Activated CD4-positive, alpha-beta memory T cell treated with anti-CD3 and anti-CD28 coated beads for 36 hours (primary cell): ENCODE measurements at places on chromosomes 2 and 18.
A peak's percentile ranks its signal among the peaks of the same experiment; 100 is the strongest.

DNA sequence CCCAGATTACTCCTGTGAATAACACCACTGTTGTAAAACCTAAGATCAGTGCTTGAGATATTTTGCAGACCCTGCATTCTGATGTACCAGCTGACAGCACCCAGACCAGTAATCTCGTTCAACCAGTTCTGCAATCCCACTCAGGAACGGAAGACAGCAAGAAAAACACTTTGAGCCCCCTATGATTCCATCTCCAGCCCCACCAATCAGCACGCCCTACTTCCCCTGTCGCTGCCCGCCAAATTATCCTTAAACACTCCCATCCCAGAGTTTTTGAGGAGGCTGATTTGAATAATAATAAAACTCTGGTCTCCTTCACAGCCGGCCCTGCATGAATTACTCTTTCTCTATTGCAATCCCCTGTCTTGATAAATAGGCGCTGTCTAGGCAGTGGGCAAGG is 173.9 kb upstream of the CDH2 start:
- no peak overlapping the region for H3K4me3 ChIP-seq
- H3K4me1 ChIP-seq, result no peaks in the 10 kb centered on the region
- no peak overlapping the region for H3K27ac ChIP-seq
- no peak for DNase-seq

DNA sequence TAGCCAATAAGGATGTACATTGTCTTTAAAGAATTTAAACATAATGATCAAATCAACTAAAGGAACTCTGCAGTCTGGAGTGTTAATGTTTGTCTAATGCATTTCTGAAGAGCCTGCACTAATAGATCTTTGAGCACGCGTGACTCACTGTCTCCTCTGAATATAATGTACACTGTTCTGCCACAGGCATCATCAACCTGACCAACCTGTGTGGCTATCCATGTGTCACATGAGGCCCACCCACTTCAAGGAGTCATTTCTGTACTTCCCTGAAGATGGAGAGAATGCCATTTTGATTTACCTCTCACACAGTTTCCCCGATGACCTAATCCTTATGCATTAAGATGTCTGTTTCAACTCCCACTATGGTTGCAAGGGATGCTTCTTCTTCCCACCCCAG is 434.0 kb upstream of the SPHKAP start:
- no peak overlapping the region for H3K27ac ChIP-seq
- H3K27me3 ChIP-seq, result no peaks in the 10 kb centered on the region
- H3K4me1 ChIP-seq, result no peaks in the 10 kb centered on the region
- H3K4me3 ChIP-seq, result no peak overlapping the region

GRCh38 chr2:169301596-169302335 is 60.6 kb downstream of the LRP2 start:
- H3K27me3 ChIP-seq, result peaks cover 9% of the 10 kb centered on the region
- H3K4me3 ChIP-seq, result no peak overlapping the region
- H3K36me3 ChIP-seq, result no peaks in the 10 kb centered on the region
- no peak overlapping the region for H3K27ac ChIP-seq
- no peaks in the 10 kb centered on the region for H3K4me1 ChIP-seq

DNA sequence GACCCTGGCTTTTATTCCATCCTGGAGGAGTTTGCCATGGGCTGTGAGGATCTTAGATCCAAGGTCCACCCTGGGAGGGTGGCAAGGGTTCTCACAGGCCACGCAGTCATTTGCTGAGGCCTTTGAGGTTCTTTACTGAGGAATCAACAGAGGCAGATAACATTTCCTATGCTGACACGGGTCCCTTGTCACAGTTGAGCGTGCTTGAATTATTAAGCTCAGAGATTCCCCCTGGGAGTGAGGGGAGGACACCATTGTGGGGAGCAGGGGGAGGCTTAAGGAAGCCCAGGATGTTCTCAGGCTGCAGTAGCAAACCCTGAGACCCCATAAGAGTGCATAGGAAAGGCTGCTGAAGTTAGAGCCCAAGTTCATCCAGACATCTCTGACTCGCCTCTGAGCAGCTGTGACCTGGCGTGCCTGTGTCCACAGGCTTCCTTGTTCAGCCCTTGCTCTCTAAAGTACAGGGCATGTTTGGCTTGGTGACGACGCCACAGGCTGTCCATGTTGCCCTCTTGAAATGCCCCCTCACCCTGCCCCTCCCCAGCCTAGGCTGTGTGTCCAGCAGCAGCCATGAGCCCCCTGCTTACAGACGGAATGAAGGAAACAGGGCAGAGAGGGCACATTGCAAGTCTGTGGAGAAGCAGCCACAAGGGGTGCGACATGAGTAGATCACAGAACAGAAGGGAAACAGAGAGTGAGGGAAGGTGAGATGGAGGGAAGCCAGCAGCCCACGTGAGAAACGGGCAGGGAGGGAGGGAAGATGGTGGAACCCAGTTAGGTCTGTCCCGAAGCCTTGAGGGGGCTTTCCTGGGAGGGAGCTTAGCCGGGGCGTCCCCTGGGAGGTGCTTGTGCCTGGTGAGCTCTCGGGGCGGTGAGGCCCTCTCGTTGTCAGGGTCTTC is 34.0 kb downstream of the NAPG start:
- H3K36me3 ChIP-seq, result peaks cover 18% of the 10 kb centered on the region
- H3K27ac ChIP-seq, result no peak overlapping the region
- H3K4me1 ChIP-seq, result peaks cover 4% of the 10 kb centered on the region

DNA sequence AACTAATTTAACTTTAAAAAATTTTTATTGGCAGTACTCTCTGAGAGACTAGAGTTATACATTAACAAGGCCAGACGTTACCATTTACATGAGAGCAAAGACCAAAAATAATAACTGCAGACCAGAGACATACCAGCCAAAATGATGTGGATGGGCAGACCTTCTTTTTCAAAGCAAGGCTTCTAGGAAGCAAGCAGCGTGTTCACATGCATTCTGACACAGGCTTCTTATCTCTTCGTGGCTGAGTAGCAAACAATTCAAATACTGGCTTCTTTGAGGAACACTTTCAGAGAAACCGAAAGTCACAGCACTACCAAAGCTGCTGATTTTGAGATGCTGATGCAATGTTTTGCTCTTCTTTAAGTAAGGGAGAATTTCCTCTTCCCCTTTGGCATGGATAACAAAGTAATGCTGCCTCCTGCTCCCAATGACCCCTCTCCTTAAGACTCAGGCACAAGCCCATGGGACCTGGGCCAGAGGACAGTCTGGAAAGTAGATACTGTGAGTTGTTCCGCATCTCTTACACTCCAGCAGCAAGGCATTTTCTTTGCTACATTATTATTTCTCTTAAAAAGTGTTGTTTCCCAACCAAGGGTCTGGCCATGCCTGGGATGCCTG is 181.9 kb downstream of the MREG start:
- DNase-seq, result no peak
- H3K27ac ChIP-seq, result peak overlapping the region; percentile 38
- no peaks in the 10 kb centered on the region for H3K36me3 ChIP-seq
- no peaks in the 10 kb centered on the region for H3K27me3 ChIP-seq

DNA sequence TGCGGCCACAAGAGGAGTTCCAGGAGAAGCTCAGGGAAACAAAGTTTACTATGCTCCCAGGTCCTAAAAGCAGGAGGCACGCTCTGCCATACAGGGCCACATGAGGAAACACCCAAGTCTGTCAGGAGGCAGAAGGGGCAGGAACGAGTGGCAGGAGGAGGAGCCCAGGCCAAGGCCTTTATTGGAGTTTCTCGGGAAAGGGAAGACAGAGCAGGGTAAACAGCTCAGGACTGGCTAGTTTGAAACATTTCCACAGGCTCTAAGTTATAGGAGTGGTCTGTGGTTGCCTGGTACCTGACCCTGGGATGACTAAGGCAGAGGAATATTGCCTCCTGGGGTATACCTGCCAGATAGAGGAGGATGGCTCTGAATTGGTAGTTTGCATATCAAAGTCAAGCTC is 3.7 kb upstream of the ZNF638 start:
- H3K27ac ChIP-seq, result no peak overlapping the region
- no peak for DNase-seq
- H3K4me3 ChIP-seq, result no peak overlapping the region

- H3K27ac ChIP-seq, result no peak overlapping the region
- H3K27me3 ChIP-seq, result no peaks in the 10 kb centered on the region
- no peak for DNase-seq
- no peak overlapping the region for H3K4me3 ChIP-seq
- no peaks in the 10 kb centered on the region for H3K36me3 ChIP-seq
Measured at GRCh38 chr18:67615876-67616275, 99.4 kb upstream of the DSEL start.

DNA sequence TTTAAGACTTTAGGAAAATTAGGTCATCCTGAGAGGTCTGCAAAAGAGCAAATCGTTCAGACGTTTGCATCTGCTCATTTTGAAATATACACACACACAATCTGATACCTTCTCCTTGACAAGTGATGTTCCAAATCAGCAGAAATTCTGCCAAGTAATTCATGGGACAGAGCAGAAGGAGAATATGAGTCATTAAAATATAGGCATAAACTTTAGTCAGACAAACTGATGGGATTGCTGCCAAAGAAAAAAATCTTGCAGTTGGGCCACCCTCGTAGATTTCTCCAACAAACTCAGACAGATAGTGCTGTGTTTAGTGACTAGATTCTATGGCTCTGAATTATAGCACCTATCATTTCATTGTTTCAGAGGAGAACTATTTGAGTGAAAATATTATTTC is 336.3 kb downstream of the NYAP2 start:
- no peak overlapping the region for H3K4me3 ChIP-seq
- no peaks in the 10 kb centered on the region for H3K4me1 ChIP-seq
- peaks cover 2% of the 10 kb centered on the region for H3K27me3 ChIP-seq
- no peak overlapping the region for H3K27ac ChIP-seq
- DNase-seq, result no peak

DNA sequence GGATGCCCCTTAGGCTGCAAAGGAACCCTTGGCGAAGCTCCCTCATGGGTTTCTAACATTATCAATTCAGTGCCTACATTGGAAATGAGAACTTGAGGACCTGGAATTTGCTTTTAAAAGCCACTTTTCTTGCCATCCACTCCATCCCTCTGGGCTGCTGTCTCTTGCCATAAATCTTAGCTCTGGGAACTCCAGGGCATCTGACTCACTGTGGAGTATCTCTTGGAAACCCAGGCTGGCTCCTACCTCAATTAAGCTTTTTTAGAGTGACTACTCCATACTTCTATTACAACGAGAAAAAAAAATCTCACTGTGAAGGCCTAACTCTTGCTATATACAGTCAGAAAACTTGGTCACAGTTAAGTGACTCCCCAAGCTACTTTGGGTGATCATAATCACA is 227.2 kb upstream of the SETBP1 start:
- H3K4me3 ChIP-seq, result no peak overlapping the region
- no peaks in the 10 kb centered on the region for H3K27me3 ChIP-seq
- H3K4me1 ChIP-seq, result no peaks in the 10 kb centered on the region
- no peak overlapping the region for H3K27ac ChIP-seq
- H3K36me3 ChIP-seq, result no peaks in the 10 kb centered on the region

GRCh38 chr2:128642316-128642715 is 323.6 kb upstream of the HS6ST1 start:
- H3K36me3 ChIP-seq, result no peaks in the 10 kb centered on the region
- no peak overlapping the region for H3K4me3 ChIP-seq
- H3K27me3 ChIP-seq, result peaks cover 1% of the 10 kb centered on the region
- H3K4me1 ChIP-seq, result no peaks in the 10 kb centered on the region

- peaks cover 45% of the 10 kb centered on the region for H3K36me3 ChIP-seq
- no peak overlapping the region for H3K4me3 ChIP-seq
- H3K27me3 ChIP-seq, result no peaks in the 10 kb centered on the region
- H3K27ac ChIP-seq, result no peak overlapping the region
- H3K4me1 ChIP-seq, result no peaks in the 10 kb centered on the region
- no peak for DNase-seq
Measured at GRCh38 chr2:222930862-222931261, 70.0 kb downstream of the ACSL3 start.

DNA sequence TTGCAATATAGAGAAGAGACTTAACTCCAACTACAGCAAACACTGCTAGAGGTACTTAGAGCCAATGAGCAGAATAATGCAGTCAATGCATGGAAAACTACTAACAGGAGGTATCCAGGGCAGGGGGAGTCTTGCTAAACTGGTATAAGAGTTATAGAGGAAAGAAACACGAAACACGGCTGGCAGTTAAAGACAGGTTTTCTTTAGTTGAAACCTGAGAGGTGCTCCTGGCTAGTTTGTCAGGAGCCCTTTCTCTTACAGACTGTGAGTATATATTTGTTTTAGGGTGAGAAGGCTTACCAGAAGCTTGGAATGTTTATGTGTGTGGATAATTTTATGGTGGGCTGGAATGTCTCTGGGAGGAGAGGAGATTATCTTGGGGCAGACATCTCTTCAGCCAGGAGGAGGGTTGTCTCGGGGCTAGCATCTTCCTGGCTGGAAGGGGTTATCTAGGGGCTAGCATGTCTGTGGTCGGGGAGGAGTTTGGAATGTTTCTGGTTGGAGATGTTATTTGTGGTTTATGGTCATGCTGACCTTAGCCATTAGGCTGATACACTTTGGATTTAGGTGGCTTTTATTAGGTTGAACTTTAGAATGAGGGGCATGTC is 1048.8 kb downstream of the DPP10 start:
- no peak overlapping the region for H3K27ac ChIP-seq
- no peaks in the 10 kb centered on the region for H3K4me1 ChIP-seq
- no peak for DNase-seq

GRCh38 chr18:10732990-10733389 is 207.2 kb downstream of the NAPG start:
- peaks cover 2% of the 10 kb centered on the region for H3K27me3 ChIP-seq
- DNase-seq, result no peak
- H3K27ac ChIP-seq, result no peak overlapping the region
- H3K4me3 ChIP-seq, result no peak overlapping the region
- no peaks in the 10 kb centered on the region for H3K4me1 ChIP-seq
- H3K36me3 ChIP-seq, result no peaks in the 10 kb centered on the region

DNA sequence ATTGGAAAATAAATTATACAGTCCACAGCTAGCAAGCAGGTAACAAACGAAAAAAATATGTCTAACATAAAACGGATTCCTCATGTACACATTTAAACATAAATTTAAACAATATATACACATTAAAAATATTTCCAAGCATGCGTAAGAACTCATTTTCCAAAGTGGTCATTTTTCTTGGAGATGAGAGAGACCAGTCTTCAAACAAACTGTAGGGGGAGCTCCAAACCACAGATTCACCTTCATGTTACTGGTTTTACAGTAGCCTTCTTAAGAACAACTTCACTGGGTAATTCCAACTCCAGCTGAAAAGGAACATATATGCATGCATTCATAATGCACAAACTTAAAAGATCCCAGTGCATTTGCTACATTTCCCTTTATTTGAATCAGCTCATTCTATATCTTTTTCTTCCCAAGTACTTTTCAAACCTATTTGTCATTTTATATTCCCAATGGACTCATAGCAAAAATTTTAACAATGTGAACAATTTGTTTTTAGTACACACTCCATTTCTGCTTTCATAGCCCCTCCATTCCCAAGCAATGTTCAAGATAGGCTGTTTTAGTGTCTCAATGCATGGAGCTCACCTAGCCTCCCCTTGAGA is 4.7 kb upstream of the STAMBP start:
- no peak for DNase-seq
- peaks cover 38% of the 10 kb centered on the region for H3K4me1 ChIP-seq
- H3K27ac ChIP-seq, result no peak overlapping the region
- peaks cover 2% of the 10 kb centered on the region for H3K36me3 ChIP-seq
- no peak overlapping the region for H3K4me3 ChIP-seq
